Right ventricle myocardium superior (tissue), 1 donor: ENCODE measurements at places on chromosomes 16 and 17.

DNA sequence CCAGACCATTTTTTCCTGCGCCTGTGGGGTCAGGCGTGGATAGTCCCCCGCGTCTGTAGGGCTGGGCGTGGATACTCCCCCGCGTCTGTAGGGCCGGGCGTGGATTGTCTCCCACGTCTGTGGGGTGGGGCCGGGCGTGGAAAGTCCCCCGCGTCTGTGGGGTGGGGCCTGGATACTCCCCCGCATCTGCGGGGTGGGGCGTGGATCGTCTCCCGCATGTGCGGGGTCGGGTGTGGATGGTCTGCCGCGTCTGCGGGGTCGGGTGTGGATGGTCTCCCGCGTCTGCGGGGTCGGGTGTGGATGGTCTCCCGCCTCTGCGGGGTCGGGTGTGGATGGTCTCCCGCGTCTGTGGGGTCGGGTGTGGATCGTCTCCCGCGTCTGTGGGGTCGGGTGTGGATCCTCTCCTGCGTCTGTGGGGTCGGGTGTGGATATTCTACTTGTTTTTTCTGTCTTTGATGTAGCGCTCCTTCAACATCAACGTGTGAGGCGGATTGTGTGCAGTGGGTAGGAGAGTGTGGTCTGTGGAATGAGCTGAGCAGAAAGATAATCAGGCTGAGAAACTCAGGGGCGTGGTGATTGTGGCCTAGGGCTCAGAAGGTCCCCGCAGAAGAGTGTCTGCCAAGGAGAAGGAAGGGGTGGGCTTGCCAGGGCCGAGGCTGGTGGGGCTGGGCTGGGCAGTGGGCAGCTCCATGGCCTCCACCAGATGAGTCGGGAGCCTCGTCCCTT is 3.2 kb downstream of the GNPTG start:
- no peak for DNase-seq

- no peak for DNase-seq
These were observed 1.0 kb downstream of the MGRN1 start for GRCh38 chr16:4625560-4626159.

GRCh38 chr16:54140057-54140787 is 146.4 kb downstream of the IRX3 start:
- DNase-seq = no peak

DNA sequence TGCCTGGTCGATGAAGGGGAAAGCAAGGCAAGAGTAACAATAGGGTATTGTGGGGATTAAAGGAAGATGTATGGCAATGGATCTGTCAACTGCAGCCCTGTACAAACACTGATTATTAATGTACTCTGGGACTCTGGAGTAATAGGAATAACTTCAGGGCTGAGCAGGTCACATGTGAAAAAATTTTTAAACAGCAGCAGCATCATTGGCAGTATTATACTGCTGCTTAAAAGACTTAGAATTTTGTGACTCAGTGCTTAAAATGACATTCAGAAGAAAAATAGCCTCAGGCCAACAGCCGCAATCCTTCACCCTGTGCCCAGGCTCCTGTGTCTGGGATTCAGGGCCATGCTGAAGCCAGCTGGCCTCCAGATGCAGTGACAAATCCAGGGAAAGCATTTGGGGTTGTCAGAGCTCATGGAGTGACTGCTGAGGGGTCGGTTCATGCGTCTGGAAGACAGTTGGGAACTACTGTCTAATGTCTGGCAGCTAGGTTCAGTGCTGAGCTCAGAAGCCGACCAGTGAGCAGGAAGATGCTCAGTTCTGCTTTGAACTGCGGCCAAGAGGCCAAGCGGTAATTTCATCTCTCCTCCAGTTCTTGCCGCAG is 22.2 kb downstream of the TEX2 start:
- DNase-seq = peak; percentile 63

GRCh38 chr16:76654088-76654820 is 377.1 kb downstream of the CNTNAP4 start:
- DNase-seq = no peak

DNA sequence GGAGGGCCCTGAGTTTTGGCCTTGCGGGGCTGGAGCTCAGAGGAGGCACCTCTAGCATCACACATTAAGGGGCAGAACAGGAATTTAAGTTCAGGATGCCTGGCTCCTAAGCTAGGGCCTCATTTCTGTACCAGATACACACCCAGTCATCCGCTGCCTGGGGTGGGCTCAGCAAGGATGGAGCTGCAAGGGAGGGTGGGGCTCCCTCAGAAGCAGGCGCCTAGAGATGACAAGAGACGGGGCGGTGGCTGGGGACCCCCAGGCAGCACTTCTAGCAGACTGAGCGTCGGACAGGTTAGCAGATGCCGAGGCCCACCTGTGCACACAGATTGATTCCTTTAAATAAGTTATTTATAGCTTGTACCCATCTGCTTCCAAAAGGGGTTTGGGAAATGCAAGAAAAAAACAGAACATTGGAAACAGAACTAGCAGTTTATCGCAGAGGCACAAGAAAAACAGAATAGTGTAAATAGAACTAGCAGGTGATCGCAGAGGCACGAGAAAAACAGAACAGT is 47.6 kb upstream of the CBFA2T3 start:
- DNase-seq = peak; percentile 22

- DNase-seq = no peak
These were observed 191.8 kb upstream of the HSBP1 start for GRCh38 chr16:83615953-83616350.

- no peak for DNase-seq
These were observed at the start of gene ST6GALNAC1 for GRCh38 chr17:76643553-76644148. TSS of gene ST6GALNAC1 (minus strand) at chr17:76643757. CDS start at chr17:76643638, 119 bp downstream.

- no peak for DNase-seq
These were observed 342.5 kb downstream of the NPIPA8 start for GRCh38 chr16:17994027-17994426.

DNA sequence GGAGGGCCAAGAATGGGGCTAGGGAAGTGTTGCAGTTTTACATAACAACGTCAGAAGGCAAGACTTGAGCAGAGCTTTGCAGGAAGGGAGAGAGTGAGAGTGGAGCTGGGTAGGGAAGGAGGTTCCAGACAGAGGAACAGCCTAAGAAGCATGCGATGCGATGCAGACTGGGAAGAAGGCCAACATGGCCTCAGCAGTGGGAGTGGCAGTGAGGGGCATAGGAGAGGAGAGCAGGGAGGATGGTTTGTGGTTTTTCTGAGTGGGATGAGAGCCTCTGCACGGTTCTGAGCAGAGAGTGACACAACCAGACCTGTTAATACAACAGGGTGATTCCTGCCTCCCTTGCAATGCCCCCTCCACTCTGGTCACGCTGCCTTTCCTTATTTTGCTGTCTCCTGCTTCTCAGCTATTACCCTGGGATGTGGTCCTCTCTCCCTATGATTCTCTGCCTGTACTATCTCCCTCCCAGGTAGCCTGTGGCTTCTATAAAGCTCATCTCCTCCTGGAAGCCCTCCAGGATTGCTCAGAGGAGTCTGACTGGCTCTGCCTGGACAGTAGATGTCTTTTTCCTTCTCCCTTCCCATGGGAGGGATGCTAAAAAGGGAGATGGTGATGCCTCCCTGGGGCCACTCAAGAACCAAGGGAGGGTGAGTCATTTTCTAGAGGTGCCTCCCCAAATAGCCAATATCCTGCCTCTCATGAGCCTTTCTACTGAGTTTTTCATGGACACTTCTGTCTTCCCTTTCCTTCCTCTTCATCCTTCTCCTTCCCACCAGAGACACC is 38.7 kb upstream of the NGFR start:
- DNase-seq = no peak

GRCh38 chr16:21300309-21301167 is 22.4 kb upstream of the CRYM start:
- DNase-seq = peak; percentile 87

DNA sequence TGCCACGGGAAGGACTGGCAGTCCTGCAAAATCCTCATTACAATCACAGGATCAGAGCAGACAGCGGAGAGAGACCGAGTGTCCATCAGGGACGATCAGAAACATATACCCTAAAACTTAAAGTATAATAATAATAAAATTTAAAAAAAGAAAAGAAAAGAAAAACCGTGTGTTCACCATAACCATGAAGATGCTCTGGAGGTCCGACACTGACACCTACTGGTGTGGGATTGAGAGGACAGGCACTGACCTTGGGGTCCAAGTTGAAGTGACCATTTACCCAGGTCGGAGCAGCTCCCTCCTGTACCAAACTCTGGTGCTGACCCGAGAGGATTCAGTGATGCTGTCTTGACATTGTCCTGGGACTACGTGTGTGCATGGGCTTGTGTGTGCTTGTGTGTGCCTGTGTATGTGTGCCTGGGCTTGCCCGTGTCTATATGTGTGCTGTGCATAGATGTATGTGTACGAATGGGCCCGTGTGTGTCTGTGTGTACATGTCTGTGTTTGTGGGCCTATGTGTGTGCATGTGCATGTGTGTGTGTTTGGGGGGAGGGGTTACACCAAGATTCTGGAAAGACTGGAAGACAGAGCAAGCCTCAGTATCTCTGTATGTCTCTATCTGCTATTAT is 10.0 kb upstream of the CD300LD start:
- no peak for DNase-seq
